ENCODE measurements at places on chromosomes 12 and 14.

GRCh38 chr12:121287267-121287954 lies 9.1 kb downstream of the CAMKK2 start:
- DNase-seq, result no peak

DNA sequence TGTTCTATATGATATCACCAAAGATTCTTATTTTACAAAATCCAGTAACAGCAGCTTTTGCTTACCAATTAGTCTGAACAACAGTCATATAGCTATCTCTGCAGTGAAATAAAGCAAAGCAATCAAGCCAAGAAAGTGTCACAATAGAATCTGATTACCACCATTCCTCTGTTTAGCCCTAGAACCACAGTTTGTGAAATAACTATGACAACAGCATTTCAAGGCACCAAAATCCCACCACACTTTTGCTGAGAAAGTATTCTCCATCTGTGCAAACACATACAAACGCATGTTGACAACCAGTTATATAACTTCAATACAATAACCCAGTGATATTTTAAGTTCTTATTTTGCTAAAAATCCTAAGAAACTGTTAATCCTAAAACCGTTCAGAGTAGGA lies 7.4 kb downstream of the PPP1R13B start:
- DNase-seq, result no peak

GRCh38 chr14:79551523-79551922 lies 659.8 kb downstream of the DIO2 start:
- peak; percentile 32 for DNase-seq

GRCh38 chr12:122830517-122831214 lies 4.6 kb upstream of the HIP1R start:
- peak; percentile 34 for DNase-seq

- no peak for DNase-seq
These were observed 463.9 kb downstream of the NPAS3 start for GRCh38 chr14:33402604-33403003.

GRCh38 chr12:53186745-53187144 lies 6.0 kb upstream of the CSAD start:
- DNase-seq, result no peak

Measured in ELF-1 (cell line).